Psoas muscle (tissue), 8 donors: ENCODE measurements at places on chromosomes 13 and 19. TPM values are rescaled to one million over a fixed set of nuclear protein-coding genes. Genes with fewer than 3 reads are reported as not detected.

- H3K27ac ChIP-seq, result peak overlapping the region; percentile 97
- peaks cover 2% of the 10 kb centered on the region for H3K4me1 ChIP-seq
- H3K27me3 ChIP-seq, result no peaks in the 10 kb centered on the region
- no peak for DNase-seq
- H3K36me3 ChIP-seq, result peaks cover 31% of the 10 kb centered on the region
Observed at GRCh38 chr19:55579766-55580621, 654 bp downstream of the ZNF579 start.

GRCh38 chr13:43273362-43273761 is 250.0 kb downstream of the DNAJC15 start:
- H3K4me1 ChIP-seq, result peaks cover 17% of the 10 kb centered on the region
- H3K27me3 ChIP-seq, result no peaks in the 10 kb centered on the region
- DNase-seq, result no peak
- H3K4me3 ChIP-seq, result no peak overlapping the region
- H3K36me3 ChIP-seq, result no peaks in the 10 kb centered on the region

Gene SERPINE3
- total RNA-seq, result not detected

Gene CCNA1
- total RNA-seq, result 0.92 TPM

DNA sequence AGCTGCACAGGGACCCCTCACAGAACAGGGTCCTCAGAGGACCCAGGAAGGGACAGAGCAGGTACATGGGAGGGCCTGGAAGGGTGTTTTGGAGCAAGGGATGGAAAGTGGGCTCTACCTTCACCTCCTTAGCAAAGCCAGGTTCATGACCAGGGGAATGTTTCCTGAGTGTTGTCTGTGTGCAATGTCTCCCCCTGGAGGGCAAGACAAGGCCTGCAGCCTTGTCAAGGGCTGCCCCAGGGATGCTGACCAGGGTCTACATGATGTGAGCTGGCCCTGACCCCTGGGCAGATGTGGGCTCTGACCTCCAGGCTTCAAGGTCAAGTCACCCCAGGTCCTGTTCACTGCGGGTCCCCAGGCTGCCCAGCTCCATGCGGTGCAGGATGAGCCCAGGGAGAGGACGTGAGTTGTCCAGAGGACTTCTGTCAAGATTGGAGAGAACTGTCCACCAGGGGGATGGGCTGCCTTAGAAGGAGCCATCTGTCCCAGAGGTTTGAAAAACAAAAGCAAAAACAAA is 1.0 kb upstream of the CEACAM1 start:
- no peaks in the 10 kb centered on the region for H3K36me3 ChIP-seq
- H3K4me1 ChIP-seq, result no peaks in the 10 kb centered on the region
- DNase-seq, result peak; percentile 38

DNA sequence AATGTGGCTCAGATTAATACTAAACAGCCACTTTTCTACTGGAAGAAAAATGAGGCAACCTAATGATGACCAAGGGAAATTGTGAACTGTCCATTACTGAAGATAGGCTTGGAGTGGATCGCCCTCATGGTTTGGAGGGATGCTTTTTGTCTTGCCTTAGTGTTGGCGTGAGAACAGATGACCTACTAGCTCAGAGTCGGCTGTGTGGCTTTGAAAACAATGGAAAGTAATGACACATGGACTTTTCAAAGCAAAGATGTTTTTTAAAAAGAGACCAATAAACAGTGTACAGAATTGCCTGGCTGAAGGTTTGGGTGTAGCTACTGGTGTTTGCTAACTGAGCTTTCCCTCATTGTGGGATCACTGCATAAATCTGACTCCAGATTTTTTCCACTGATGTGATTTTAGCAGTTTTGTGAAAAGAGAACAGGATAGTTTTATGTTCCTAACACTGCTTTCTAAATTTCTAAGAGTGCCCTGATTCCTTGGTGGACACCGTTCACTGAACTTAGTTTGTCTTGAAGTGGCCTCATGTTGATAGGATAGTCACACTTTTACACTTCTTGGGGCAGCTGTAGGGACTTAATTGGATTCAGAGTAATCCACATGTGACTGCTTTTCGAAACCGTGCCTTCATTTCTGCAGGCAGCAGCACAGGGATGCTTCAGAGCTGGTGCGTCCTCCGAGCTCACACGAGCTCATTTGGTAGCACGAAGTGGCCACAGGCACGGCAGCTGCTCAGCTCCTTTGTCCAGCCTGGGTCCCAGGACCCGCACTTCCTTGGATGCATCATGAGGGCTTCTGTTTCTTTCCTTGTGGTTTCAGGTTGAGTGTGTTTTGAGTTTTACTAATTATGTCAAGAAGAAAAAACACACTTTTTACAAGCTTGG is 4.3 kb downstream of the CEBPG start:
- peak overlapping the region; percentile 33 for H3K27ac ChIP-seq
- no peaks in the 10 kb centered on the region for H3K27me3 ChIP-seq
- no peaks in the 10 kb centered on the region for H3K36me3 ChIP-seq
- DNase-seq, result no peak
- no peak overlapping the region for H3K4me3 ChIP-seq

- DNase-seq, result peak; percentile 68
- H3K27ac ChIP-seq, result peak within 1 kb of the TSS; percentile 83
- peak within 1 kb of the TSS; percentile 89 for H3K4me3 ChIP-seq
- no peaks in the 10 kb centered on the region for H3K27me3 ChIP-seq
Observed at GRCh38 chr19:55116859-55117662, at the start of gene PPP1R12C. Gene PPP1R12C, minus strand, starts transcription at chr19:55117637. Its CDS starts 94 bp downstream, at chr19:55117543.

- DNase-seq, result no peak
- peaks cover 47% of the 10 kb centered on the region for H3K4me1 ChIP-seq
- H3K27me3 ChIP-seq, result no peaks in the 10 kb centered on the region
- peaks cover 51% of the 10 kb centered on the region for H3K36me3 ChIP-seq
- peak overlapping the region; percentile 36 for H3K27ac ChIP-seq
Observed at GRCh38 chr19:38699027-38699346, 45.3 kb downstream of the CAPN12 start.

- peaks cover 7% of the 10 kb centered on the region for H3K36me3 ChIP-seq
- H3K27me3 ChIP-seq, result no peaks in the 10 kb centered on the region
- H3K27ac ChIP-seq, result no peak overlapping the region
- no peak for DNase-seq
- no peak overlapping the region for H3K4me3 ChIP-seq
Observed at GRCh38 chr13:95745752-95746151, 68.8 kb downstream of the DNAJC3 start.

GRCh38 chr13:29065142-29065541 is 245.0 kb downstream of the MTUS2 start:
- H3K4me3 ChIP-seq, result no peak overlapping the region
- no peaks in the 10 kb centered on the region for H3K4me1 ChIP-seq
- no peak overlapping the region for H3K27ac ChIP-seq
- DNase-seq, result no peak
- H3K36me3 ChIP-seq, result no peaks in the 10 kb centered on the region

GRCh38 chr19:33472226-33472625 is 49.4 kb downstream of the PEPD start:
- peaks cover 11% of the 10 kb centered on the region for H3K4me1 ChIP-seq
- no peak overlapping the region for H3K4me3 ChIP-seq
- no peaks in the 10 kb centered on the region for H3K36me3 ChIP-seq
- DNase-seq, result no peak
- H3K27ac ChIP-seq, result no peak overlapping the region

- no peaks in the 10 kb centered on the region for H3K4me1 ChIP-seq
- DNase-seq, result no peak
- no peak overlapping the region for H3K4me3 ChIP-seq
- no peaks in the 10 kb centered on the region for H3K36me3 ChIP-seq
Observed at GRCh38 chr13:111901267-111901915, 165.6 kb upstream of the SOX1 start.

Gene FFAR1
- not detected for total RNA-seq

Gene NAPSA
- 0.29 TPM for total RNA-seq

DNA sequence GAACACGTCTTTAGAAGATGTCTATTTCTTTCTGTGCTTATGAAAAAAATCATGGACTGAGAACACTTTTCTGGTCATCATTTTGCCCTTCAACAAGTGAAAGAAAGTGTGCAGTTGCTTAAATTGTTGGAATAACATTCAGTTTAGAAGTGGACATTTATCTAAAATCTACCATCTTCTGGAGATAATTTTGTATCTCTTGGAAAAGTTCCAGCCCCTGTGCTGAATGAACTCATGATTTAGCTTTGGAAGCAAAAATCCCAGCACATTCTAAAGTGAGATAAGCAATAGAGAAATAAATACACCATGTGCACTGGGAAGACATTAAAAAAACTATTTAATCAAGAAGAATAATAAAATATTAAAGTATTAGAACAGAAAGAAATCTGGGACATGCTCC is 1420.8 kb upstream of the SLC10A2 start:
- H3K36me3 ChIP-seq, result no peaks in the 10 kb centered on the region
- no peak overlapping the region for H3K27ac ChIP-seq
- H3K4me3 ChIP-seq, result no peak overlapping the region
- no peak for DNase-seq

DNA sequence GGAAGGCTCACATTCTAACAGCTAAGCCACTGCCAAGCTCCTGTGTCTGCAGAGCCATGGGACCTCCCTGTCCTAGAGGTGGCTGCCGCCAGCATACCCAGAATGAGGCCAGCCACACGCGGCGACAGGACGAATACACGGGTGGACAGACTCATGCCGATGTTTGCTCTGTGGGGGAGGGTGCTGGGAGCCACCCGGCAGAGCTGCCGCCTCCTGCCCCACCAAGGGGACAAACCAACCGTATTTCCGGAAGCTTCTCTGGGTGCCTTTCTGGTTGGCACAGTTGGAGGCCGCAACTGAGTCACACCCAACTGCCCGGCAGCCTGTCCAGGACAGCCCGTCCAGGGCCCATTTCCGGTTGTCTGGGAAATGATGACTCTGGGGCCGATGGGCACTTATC is 20.3 kb downstream of the C13orf46 start:
- no peak overlapping the region for H3K27ac ChIP-seq
- no peaks in the 10 kb centered on the region for H3K36me3 ChIP-seq
- DNase-seq, result peak; percentile 44
- no peak overlapping the region for H3K4me3 ChIP-seq
- H3K4me1 ChIP-seq, result peaks cover 5% of the 10 kb centered on the region
- no peaks in the 10 kb centered on the region for H3K27me3 ChIP-seq

DNA sequence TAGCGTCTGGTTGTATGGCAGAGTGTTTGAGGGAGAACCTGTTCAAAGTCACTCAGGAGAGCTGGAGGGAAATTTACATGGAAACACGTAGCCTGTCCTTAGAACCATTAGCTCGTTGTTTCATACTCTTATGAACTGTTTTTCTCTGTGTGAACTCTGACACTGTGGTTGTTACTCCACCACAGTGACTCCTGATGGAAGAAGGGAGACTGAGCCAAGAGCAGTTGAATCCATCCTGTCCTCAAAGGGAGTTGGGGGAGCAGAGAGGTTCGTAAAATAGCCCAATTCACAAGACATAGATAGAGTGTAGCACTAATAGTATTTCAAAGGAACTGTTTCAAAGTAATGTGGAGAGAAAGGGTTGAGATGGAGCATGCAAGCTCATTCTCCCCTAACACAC is 964.8 kb downstream of the PCDH9 start:
- no peak for DNase-seq
- H3K27ac ChIP-seq, result no peak overlapping the region
- H3K36me3 ChIP-seq, result no peaks in the 10 kb centered on the region
- H3K27me3 ChIP-seq, result no peaks in the 10 kb centered on the region

DNA sequence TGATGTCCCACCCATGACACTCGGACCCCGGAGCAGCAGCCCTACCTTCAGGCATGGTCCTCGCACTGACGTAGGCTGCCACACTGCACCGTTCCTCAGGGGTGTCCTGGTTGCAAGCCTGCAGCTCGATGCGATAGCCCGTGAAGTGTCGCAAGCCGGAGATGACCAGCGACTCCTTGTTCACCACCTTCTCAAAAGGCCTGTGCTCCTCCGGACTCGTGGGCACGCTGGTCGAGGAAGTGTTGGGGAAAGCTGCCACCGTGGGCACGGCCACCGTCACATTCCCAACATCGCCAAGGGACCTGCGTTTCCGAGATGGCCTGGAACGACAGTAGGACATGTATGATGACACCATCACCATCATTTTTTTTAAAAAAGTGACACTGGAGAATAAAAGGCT is 73.3 kb downstream of the ZNF557 start:
- peak overlapping the region; percentile 78 for H3K27ac ChIP-seq
- DNase-seq, result no peak
- H3K36me3 ChIP-seq, result no peaks in the 10 kb centered on the region
- no peaks in the 10 kb centered on the region for H3K27me3 ChIP-seq
- peaks cover 15% of the 10 kb centered on the region for H3K4me1 ChIP-seq

- no peaks in the 10 kb centered on the region for H3K36me3 ChIP-seq
- no peaks in the 10 kb centered on the region for H3K27me3 ChIP-seq
- H3K4me1 ChIP-seq, result no peaks in the 10 kb centered on the region
- H3K4me3 ChIP-seq, result no peak overlapping the region
Observed at GRCh38 chr13:95462801-95463200, 89.7 kb upstream of the CLDN10 start.
